ENCODE measurements at places on chromosomes 3 and 15.

DNA sequence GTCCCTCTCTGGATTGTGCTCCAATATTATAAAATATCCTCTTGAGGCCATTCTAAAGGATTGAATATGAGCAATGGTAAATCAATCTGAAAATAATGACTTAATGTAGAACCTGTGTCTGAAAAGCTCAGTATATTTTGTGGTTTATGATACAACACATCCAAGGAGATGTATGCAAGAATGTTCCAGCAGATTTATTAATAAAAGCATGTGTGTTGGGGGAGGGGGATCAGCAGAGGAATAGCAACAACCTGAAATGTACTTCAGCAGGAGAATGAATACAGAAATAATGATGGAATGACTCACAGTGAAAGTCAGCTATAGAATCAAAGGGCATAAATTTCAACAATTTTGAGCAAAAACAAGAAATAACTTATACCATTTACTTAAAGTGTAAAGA, 56.7 kb upstream of the NUDT16 start:
- H3K36me3 ChIP-seq: no peaks in the 10 kb centered on the region
- H3K4me3 ChIP-seq: no peak overlapping the region
- no peak for DNase-seq
- H3K27ac ChIP-seq: no peak overlapping the region

DNA sequence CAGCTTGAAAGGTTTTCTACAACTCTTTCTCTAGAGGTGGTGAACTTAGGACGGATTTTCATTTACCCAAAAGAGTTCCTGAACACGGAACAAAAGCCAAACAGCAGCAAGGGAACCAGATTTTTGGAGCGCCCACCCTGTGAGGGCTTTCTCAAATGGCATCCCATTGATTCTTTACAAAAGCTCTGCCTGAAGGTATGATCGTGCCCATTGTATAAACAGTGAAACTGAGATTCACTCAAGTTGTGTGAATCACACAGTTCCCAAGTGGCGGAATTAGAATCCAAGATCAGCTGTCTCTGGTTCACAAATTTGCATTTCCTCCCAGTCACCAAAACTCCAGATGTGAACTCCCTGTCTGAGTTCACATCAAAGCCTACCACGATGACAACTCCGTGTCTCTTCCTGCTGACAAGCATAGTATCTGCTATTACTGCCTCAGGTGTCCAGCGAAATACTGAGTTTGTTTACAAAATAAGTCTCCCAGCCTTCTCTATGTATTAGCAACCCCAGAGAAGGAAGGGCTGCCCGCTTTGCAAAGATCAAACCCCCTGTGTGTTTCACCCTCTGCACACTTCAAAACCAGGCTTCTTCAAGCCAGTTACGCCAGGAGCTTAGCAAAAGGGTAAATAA, 235.9 kb upstream of the ST8SIA2 start:
- H3K4me3 ChIP-seq: no peak overlapping the region
- peak overlapping the region; percentile 17 for H3K27ac ChIP-seq
- no peaks in the 10 kb centered on the region for H3K27me3 ChIP-seq
- H3K36me3 ChIP-seq: no peaks in the 10 kb centered on the region
- DNase-seq: no peak

GRCh38 chr3:105616374-105617121, 249.8 kb downstream of the ALCAM start:
- H3K27ac ChIP-seq: no peak overlapping the region
- no peaks in the 10 kb centered on the region for H3K27me3 ChIP-seq
- no peak for DNase-seq
- no peak overlapping the region for H3K4me3 ChIP-seq

DNA sequence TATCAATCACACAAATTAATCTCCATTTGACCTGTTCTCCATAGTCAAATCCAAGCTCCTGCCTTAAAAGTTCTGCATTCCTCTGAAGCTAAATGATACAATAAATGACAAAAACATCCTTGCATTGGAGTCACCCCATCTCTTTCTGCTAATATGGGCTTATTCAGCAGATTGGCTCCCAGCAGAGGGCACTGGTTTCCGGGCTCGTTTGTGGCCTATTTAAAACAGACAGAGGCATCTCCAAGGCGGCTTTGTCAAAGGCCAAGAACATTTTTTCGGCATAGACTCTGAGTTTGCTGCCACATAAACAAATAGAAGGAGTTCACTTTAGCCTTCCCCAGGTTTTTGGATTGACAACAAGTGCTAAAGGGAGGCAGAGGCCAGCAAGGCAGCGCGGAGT, 204.4 kb upstream of the RASGRP1 start:
- no peaks in the 10 kb centered on the region for H3K4me1 ChIP-seq
- no peaks in the 10 kb centered on the region for H3K27me3 ChIP-seq
- no peaks in the 10 kb centered on the region for H3K36me3 ChIP-seq
- H3K27ac ChIP-seq: no peak overlapping the region
- H3K4me3 ChIP-seq: no peak overlapping the region

DNA sequence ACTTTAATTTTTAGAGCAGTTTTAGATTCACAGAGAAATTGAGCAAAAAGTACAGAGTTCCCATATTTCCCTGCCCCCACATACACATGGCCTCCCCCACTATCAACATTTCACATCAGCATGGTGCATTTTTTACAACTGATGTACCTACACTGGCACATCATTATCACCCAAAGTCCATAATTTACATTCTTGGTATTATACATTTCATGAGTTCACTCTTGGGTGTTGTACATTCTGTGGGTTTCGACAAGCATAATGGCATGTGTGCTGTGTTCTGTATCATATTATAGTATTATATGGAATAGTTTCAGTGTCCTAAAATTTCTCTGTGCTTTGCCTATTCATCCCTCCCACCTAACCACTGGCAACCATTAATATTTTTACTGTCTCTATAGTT, 419.8 kb upstream of the THBS1 start:
- H3K27me3 ChIP-seq: no peaks in the 10 kb centered on the region
- H3K4me3 ChIP-seq: no peak overlapping the region
- no peaks in the 10 kb centered on the region for H3K4me1 ChIP-seq
- no peak for DNase-seq

- no peak overlapping the region for H3K27ac ChIP-seq
- DNase-seq: no peak
- H3K36me3 ChIP-seq: no peaks in the 10 kb centered on the region
- no peak overlapping the region for H3K4me3 ChIP-seq
- no peaks in the 10 kb centered on the region for H3K4me1 ChIP-seq
Observed at GRCh38 chr3:41073190-41073589, 126.1 kb upstream of the CTNNB1 start.

GRCh38 chr15:62486041-62486440, 321.0 kb upstream of the C2CD4B start:
- DNase-seq: no peak
- no peak overlapping the region for H3K4me3 ChIP-seq
- no peaks in the 10 kb centered on the region for H3K4me1 ChIP-seq
- H3K27me3 ChIP-seq: no peaks in the 10 kb centered on the region

DNA sequence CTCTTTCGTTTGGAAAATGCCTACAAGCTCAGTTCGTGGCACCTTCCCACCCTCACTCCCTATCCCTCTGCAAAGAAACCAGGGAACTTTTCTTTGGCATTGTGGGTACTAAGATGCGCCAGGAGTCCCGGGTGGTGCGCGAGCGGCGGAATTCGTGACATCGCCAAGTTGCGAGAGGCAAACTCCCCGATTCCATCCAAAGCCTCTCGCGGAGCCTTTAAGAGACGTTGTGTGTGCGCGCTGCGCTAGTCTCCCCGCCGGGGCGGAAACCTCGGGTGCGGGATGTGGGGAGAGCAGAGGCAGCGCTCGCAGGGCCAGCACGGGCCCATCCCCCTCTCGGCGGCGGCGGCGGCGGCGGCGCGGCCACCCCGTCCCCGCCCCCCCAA, 443 bp upstream of the NR2F2 start:
- H3K36me3 ChIP-seq: peaks cover 15% of the 10 kb centered on the region
- H3K4me3 ChIP-seq: peak overlapping the region; percentile 86
- H3K27ac ChIP-seq: peak overlapping the region; percentile 88
- H3K4me1 ChIP-seq: peaks cover 32% of the 10 kb centered on the region
- no peaks in the 10 kb centered on the region for H3K27me3 ChIP-seq
- peak; percentile 92 for DNase-seq

DNA sequence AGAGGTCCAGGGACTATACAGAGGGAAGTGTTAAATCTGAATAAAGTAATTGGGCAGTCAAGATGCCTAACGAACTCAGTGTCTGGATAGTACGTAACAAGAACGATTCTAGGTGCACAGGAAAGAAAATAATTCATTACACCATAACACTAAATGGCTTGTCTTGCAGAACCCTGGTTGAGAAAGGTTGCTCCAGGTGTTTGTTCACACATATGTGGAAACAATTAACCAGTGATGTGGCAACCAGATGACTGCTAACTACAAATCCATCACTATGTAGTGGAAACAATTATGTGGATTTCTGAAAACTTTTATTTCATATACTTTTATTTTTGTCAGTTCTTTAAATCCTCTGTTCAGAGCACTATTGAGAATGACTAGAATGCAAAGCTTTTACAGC, 10.4 kb upstream of the HDC start:
- no peaks in the 10 kb centered on the region for H3K27me3 ChIP-seq
- 0 out of 2 replicates have a peak, but pooled peaks cover 10% of the 10 kb centered on the region for H3K36me3 ChIP-seq
- DNase-seq: no peak
- H3K4me3 ChIP-seq: no peak overlapping the region
- no peak overlapping the region for H3K27ac ChIP-seq

DNA sequence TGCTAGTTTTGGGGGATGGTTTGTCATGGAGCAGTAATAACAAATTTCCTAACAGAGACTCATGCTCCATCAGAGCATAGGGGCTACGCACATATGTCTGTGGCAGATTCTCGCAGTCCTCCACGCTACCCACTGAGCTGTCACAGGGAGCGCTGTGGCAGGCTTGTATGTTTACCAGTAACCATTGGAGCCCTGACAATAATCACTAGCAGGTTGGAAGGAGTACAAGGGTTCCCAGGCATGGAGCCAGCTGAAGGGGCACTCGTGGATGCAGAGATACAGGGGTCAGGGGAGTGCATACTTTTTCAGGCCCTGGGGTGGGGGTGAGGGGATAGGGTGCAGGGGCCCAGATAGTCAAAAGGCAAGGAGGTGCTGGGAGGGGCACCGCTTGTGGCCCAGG, 7.9 kb upstream of the GP9 start:
- no peaks in the 10 kb centered on the region for H3K4me1 ChIP-seq
- no peak for DNase-seq
- H3K27ac ChIP-seq: no peak overlapping the region
- H3K36me3 ChIP-seq: no peaks in the 10 kb centered on the region

DNA sequence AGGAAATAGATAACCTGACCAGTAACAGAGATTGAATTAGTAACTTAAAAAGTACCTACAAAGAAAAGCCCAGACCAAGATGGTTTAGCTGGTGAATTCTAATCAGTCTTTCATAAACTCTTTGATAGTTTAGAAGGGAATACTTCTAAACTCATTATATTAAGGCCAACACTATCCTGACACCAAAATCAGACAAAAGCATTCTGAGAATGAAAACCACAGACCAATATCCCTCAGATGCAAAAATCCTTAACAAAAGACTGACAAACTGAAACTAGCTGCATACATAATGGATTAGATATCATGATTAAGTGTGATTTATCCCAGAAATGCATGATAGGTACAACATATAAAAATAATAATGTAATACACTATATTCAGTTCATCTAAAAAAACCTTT, 115.6 kb downstream of the RFX7 start:
- H3K4me3 ChIP-seq: no peak overlapping the region
- no peak overlapping the region for H3K27ac ChIP-seq
- no peaks in the 10 kb centered on the region for H3K4me1 ChIP-seq
- peaks cover 67% of the 10 kb centered on the region for H3K36me3 ChIP-seq

DNA sequence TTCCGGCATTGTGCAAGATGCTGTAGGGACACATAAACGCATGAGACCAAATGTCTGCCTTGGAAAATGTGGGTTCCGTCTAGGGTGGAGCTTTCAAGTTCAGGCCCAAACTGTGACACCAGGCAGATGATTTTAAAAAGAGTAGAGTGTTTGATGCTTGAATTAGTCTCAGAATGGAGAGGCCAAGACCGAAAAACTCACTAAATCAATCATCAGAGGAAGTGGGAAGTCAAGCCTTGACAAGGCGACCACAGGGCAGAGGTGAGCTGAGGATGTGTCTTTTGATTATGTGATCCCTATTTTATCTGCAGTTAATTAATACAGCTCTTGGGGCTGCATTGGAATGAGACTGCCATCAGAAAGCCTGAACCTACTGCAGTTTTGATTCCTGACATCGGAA, 275.4 kb downstream of the ABHD5 start:
- no peaks in the 10 kb centered on the region for H3K36me3 ChIP-seq
- DNase-seq: no peak
- no peaks in the 10 kb centered on the region for H3K4me1 ChIP-seq
- H3K27ac ChIP-seq: no peak overlapping the region

- peaks cover 4% of the 10 kb centered on the region for H3K27me3 ChIP-seq
- no peak overlapping the region for H3K4me3 ChIP-seq
- H3K4me1 ChIP-seq: no peaks in the 10 kb centered on the region
- no peaks in the 10 kb centered on the region for H3K36me3 ChIP-seq
- no peak for DNase-seq
- H3K27ac ChIP-seq: no peak overlapping the region
Observed at GRCh38 chr15:31843426-31844055, 186.8 kb upstream of the CHRNA7 start.

- H3K4me3 ChIP-seq: no peak overlapping the region
- H3K27me3 ChIP-seq: no peaks in the 10 kb centered on the region
- H3K36me3 ChIP-seq: no peaks in the 10 kb centered on the region
Observed at GRCh38 chr3:40044487-40044886, 235.1 kb downstream of the MYRIP start.

- H3K27ac ChIP-seq: no peak overlapping the region
- H3K4me3 ChIP-seq: no peak overlapping the region
- H3K36me3 ChIP-seq: no peaks in the 10 kb centered on the region
- no peaks in the 10 kb centered on the region for H3K4me1 ChIP-seq
Observed at GRCh38 chr3:141647562-141647915, 90.6 kb upstream of the RNF7 start.

DNA sequence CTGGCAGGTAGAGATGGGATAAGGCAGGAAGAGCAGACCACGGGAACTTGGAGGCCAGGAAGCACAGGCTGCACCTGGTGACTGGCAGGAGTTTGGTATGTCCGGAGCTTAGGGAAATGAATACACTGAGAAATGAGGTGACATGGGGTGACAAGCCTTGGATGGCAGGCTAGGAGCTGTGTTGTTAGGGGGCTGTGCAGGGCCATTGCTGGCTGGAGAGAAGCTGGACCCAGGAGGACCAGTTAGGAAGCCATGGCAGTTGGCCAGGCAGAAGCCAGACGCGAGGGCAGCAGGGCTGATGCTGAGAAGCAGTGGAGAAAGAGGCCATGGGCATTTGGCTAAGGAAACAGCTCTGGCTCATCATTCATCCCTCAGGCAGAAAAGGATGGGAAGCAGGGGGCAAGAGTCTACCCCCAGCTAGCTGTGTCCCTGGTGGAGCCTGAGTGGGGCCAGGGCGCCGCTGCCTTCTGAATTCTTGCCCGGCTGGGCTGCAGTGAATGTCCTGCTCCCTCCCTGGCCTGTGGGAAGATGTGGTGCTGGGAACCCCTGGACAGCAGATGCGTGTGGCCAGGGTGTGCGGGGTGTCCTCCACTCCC, 255.8 kb downstream of the FAM43A start:
- H3K4me1 ChIP-seq: no peaks in the 10 kb centered on the region
- H3K4me3 ChIP-seq: no peak overlapping the region
- DNase-seq: no peak
- H3K36me3 ChIP-seq: no peaks in the 10 kb centered on the region

- no peak overlapping the region for H3K27ac ChIP-seq
- DNase-seq: no peak
- no peaks in the 10 kb centered on the region for H3K4me1 ChIP-seq
- no peak overlapping the region for H3K4me3 ChIP-seq
- H3K27me3 ChIP-seq: peaks cover 31% of the 10 kb centered on the region
Observed at GRCh38 chr15:92662762-92663161, 7.2 kb upstream of the FAM174B start.

Measured in RWPE2 (cell line).